Amygdala (tissue), 56 donors: ENCODE measurements at places on chromosomes 12 and 14.
A peak's percentile ranks its signal among the peaks of the same experiment; 100 is the strongest.

DNA sequence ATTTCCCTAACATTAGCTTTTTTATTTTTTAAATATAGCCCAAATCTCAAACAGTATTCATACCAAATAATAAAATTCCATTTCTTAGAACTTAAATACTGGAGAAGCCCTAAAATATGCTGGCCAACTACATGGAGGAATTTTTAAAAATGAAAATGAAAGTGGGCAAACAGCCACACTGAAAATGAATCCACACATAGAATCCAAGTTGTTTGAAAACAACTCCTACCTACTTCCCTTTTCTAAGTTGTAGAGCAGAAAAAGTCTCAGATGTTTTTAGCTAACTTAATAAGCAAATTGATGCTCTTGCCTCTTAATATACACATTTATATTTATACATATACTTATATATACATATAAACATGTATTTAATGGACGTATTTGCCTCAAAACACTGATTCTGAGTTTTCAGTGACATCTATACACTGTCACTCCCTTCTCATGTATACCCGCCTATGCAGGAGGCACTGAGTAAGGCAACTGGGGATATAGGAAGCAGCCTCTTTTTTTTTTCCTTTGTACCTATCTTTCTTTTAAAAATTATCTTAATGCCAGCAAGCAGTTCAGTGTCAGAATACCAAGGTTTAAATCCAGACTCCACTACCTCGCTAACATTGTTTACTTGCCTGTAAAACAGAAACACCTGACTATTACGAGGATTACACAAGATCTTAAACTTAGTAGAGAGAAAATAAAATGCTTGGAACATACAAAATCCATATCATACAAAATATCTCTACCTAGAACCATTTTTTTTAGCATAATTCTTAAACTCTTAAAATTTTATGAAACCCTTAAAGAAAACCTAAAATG lies 13.3 kb downstream of the DICER1 start:
- DNase-seq = no peak

GRCh38 chr12:24742378-24742777 lies 206.5 kb downstream of the BCAT1 start:
- DNase-seq = peak; percentile 11

- DNase-seq = no peak
These were observed 48.5 kb downstream of the TBK1 start for GRCh38 chr12:64500394-64500793.

DNA sequence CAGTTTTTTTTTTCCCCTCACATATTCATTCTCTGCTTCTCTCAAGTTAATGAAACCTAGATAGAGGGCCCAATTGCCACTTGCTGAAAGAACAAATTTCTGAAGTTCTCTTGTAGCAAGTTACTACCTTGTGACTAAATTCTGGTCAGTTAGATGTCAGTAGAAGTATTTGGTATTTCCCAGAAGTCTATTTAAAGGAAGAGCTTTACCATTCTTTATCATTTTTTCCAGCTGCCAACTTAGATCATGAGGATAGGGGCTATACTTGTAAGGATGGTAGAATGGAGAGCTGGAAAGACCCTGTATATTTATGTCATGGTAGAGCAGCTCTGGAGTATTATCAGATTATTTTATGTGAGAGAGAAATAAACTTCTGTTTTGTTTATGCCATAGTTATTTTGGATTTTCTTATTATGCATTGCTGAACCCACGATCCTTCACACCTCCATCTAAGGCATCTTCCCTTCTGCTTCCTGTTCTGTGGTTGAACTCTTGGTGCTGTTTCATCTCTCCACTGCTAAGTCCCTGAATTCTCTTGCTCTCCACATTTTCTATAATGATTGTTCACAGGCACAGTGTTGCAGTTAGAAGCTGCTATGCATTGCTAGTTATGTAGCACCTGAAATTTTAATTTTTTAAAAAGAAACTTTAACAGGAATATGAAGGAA lies 25.9 kb downstream of the FUT8 start:
- DNase-seq = no peak

DNA sequence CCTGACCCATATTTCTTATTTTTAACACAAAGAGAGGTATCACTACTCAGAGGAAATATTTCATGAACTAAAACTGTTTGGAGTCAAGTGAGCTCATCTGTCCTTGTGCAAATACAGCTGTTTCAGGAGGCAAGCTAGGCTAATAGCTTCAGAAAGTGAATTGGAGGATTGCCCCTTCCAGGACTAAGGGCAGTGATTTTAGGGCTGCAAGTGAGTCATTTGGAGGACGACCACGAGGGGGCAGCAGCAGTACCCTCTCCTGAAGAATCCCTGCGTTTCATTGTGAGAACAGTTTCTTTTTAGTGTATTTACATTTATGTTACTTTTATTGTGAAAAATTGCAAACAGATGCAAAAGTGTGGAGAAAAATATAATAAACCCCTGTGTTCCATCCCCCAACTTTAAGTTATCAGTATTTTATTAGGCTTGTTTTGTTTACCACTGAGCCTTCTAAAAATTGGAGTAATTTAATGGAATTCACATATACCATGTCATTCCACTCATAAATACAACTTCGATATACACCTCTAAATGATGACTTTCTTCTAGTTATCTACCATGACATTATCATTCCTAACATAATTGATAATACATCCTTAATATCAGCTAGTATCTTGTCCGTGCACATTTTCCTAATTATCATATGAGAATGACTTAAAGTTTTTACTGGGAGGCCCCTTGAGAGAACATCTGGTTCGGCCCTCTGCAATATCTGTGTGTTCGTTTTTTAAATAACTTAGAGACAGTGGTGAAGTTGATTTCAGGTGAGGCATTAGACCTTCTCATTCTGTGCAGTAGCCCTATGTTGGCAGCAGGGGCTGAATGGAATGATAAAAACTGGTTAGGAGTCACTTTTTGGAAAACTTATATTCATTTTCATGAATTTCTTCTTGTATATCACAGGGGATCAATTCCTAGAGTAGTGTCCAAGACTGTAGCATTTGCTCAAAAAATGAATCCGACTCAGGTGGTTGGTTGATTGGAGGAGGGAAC lies 13.7 kb downstream of the FOXJ2 start:
- peak; percentile 32 for DNase-seq

DNA sequence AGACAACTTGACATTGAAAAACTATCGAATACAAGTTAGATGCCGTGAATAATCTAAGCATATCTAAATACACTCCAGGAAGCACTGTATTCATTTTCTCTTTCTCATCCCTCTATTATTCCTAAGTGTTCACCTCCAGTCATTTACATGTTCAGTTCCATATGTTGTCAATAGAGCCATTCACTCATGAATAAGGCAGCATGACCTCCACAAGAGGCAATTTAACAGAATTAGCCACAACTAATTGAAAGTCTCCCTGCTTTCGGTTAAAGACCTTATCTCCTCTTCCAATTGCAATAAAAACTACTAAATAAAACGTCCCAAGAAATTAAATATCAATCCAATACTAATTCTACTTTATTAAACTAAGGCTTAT lies 1.8 kb downstream of the LRIG3 start:
- no peak for DNase-seq

GRCh38 chr12:72264548-72265175 lies 7.5 kb upstream of the TRHDE start:
- DNase-seq = no peak

DNA sequence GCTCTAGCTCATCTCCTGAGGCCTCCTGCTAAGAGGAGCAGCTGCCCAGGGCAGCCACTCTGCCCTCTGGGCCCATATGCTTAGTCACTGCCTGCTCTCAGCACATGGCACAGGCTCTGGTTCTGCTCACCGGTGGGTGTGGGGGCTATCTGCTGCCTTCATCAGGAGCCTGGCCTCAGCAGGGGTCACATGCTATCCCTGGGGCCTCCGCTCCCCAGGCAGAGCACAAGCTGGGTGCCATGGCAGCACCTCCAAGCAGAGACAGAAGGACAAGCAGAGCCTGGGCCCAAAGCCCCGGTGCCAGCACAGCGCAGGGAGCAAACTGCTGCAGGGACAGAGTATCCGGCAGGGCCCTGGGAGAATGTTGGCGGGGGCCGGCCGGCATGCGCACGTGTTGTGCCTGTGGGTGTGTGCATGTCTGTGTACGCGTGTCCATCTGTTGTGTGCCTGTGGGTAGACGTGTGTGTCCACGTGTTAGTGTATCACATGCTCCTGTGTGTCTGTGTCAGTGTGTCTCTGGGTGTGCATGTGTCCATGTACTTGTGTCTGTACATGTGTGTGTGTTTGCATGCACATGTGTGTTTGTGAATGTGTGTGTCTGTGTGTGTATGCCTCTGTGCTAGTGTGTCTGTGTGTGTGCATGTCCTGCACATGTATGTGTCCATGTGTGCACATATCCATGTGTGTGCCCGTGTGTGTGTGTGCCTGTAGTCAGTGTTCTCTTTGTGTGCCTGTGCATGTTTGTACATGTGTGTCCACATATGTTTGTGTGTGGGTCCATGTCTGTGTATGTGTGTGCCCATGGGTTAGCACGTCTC lies 326.9 kb downstream of the TMEM121 start:
- DNase-seq = no peak

DNA sequence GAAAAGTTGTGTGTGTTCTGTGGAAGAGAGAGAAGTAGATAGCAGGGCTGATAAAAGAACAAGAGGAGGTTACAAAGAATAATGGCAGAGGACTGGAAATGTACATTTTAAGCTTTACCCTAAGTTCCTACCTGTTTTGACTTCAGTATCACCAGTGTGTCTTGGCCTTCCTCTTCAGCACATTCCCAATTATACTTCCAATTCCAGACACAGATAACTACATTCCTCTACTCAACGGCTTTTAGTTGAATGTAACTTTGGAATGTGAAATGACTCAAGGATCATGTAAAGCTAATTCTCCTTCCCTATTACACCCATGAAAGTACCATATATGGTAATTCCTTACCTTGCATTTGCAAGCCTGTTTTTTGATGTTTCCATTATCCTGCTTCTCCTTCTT lies 5.0 kb downstream of the MGST1 start:
- DNase-seq = no peak

- no peak for DNase-seq
These were observed 34.8 kb downstream of the STX2 start for GRCh38 chr12:130804216-130804615.

DNA sequence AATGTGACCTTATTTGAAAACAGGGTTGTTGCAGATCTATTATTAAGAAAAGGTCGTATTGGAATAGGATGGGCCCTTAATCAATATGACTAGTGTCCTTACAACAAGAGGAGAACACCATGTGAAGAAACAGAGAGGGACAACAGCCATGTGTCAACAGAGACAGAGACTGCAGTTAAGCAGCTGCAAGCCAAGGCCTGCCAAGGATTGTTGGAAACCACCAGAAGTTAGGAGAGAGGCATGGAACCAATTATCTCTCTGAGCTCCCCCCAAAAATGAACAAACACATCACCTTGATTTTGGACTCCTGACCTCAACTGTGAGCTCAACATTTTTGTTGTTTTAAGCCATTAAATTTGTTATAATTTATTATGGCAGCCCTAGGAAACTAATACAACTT lies 214.6 kb upstream of the PRKD1 start:
- DNase-seq = no peak

GRCh38 chr12:3442397-3442796 lies 48.6 kb upstream of the PRMT8 start:
- no peak for DNase-seq

DNA sequence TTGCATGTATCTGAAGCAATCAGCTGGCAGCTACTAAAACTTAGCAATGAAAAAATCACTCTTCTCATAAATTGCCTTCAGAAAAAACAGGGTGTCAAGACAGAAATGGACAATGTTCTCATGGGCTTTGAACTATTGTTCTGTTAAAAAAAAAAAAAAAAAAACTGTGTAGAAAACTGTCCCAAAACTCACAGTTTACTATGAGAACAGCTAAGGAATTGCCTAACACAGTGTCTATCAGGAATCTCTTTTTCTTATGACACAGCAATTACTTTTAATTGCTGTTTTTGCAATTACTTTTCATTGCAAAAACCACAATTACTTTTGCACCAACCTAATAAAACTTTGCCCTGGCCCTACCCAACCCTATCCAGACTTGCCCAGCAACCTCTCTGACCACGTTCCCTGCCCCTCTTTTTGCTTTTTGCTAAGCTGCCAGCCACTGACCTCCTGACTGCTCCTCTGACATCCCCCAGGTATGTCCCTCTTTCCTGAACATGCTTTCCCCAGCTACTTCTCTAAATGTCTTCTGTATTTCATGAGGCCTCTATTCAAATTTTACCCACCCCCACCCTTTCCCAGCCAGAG lies 68.0 kb upstream of the SLCO1C1 start:
- no peak for DNase-seq

DNA sequence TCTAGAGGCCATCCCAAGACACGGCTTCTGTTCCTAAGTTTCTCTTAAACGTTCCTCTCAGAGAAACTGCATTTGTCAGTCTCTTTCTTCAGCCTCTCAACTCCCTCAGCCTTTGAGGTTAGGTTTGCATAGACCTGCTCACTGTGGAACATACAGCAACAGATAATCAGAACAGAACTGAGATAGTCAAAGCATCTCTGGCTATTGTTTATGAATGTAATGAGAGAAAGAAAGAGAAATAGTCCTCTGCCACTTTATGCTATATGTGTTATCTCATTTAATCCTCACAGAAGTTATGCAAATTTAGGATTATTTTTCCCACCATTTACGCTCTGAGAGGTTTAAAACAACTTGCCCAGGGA lies 190.6 kb downstream of the PHLDA1 start:
- no peak for DNase-seq

DNA sequence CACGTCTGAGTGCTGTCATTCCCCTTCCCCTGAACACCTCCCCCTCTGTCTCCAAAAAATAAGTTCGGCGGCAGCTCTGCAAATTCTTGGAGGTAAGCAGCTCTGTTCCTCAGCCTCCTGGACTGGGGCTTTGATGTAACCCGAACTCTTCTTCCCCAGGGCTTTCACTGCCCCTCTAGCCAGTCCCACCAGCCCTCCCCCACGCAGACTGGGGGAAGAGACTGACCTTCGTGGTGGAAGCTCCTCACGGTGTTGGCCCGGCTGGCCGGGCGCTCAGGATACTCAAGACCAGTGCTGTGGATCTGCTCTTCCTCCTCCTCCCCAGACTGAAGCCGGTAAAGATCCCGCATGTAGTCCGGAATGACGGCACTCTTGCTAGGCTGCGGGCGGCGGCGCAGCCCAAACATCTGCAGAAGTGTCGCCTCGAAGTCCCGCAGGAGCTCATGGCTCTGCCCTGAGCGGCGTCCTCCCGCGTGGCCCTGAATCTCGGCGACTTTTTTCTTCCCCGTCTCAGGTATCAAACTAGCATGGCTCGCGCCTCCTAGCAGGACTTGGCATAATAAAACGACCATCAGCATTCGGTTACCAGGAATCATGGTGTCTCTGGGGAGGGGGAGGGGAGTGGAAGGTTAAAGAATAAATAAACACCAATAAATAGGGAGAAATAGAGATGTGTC lies 4.9 kb downstream of the BMP4 start:
- no peak for DNase-seq

- DNase-seq = no peak
These were observed 1.2 kb downstream of the TTC7B start for GRCh38 chr14:90814806-90815571.

GRCh38 chr14:66174453-66174891 lies 311.7 kb upstream of the CCDC196 start:
- DNase-seq = no peak

DNA sequence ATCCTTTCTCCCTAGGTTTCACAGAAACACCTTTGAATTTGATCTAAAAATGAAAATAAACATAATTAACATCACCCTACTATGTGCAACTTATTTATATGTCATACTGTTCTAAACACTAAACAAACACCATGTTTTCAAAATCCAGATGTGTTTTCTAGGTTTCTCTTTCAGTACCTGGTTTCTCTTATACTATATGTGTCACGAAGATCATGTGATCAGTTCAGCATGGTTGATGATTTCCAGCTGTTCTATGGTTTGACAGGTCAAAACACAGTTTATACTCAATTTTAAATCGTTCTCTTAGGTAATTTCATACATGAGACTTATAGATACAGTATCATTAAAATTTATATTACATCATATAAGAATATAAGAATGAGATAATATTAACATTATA lies 373.1 kb downstream of the SOX5 start:
- DNase-seq = no peak
